ENCODE measurements at places on chromosomes 11 and 22.

GRCh38 chr11:27158456-27159334 lies 118.1 kb downstream of the BBOX1 start:
- no peak overlapping the region for H3K27ac ChIP-seq
- H3K4me1 ChIP-seq: no peaks in the 10 kb centered on the region
- H3K36me3 ChIP-seq: no peaks in the 10 kb centered on the region
- DNase-seq: peak; percentile 17
- H3K4me3 ChIP-seq: no peak overlapping the region
- no peaks in the 10 kb centered on the region for H3K27me3 ChIP-seq

DNA sequence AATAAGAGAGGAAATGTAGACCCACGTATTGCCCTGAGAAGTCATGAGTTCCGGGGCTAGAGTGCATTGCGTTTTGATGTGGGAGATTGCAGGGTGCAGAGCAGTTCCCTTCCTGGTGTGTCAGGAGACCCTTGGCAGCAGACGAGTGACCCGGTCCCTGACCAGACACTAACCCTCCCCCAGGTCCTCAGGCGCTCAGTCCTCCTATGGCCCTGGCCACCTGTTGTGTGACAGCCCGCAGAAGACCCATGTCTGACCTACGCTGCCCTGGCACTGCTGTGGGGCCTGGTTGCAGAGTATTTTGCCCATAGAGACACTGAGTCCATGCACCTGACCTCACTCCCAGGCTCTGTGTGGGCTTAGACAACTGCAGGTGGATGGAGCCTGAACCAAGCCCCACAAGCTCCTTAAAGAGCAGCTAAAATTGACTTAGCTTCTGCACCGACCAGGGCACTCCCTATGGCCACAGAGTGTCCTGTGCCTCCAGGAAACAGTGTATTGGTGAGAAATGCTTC lies 833.8 kb downstream of the TBC1D22A start:
- no peaks in the 10 kb centered on the region for H3K4me1 ChIP-seq
- H3K36me3 ChIP-seq: no peaks in the 10 kb centered on the region
- H3K27ac ChIP-seq: no peak overlapping the region
- DNase-seq: no peak
- peaks cover 6% of the 10 kb centered on the region for H3K27me3 ChIP-seq

DNA sequence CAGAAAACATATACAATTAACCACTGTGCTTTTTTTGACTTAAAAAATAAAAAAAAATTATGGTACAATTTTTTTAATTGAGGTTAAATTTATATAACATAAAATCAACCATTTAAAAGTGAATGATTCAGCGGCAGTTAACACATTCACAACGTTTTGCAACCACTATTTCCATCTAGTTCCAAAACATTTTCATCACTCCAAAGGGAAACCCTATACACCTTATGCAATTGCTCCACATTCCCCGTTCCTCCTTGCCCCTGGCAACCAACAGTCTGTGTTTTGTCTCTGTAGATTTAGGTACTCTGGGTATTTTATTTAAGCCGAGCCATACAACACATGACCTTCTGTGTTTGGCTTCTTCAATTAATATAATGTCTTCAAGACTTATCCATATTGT lies 15.3 kb downstream of the DDI1 start:
- H3K4me1 ChIP-seq: no peaks in the 10 kb centered on the region
- H3K27me3 ChIP-seq: peaks cover 1% of the 10 kb centered on the region
- DNase-seq: no peak
- H3K27ac ChIP-seq: no peak overlapping the region
- no peak overlapping the region for H3K4me3 ChIP-seq

DNA sequence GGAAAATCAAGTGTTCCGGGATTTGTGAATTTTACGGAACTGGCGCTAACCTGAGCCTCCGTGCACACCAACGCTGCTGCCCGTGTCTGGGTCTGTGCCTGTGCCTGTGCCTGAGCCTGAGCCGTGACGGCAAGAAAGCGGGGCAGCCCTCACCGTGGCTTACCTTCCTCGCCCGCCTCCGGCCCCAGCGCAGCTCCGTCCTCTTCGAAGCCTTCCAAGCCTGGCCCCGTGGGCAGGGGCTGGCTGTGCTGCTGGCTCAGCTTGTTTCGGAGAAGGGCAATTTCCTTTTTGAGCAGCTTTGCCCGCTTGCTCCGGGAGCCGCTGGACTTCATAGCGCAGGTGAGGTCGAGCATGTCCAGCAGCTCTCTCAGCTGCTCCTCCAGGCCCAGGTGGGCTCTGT lies 33.8 kb downstream of the BRD1 start:
- H3K4me1 ChIP-seq: peaks cover 41% of the 10 kb centered on the region
- no peak overlapping the region for H3K4me3 ChIP-seq
- H3K27ac ChIP-seq: no peak overlapping the region
- no peak for DNase-seq

GRCh38 chr11:128904656-128905344 lies 13.6 kb downstream of the KCNJ5 start:
- DNase-seq: no peak
- no peaks in the 10 kb centered on the region for H3K36me3 ChIP-seq

DNA sequence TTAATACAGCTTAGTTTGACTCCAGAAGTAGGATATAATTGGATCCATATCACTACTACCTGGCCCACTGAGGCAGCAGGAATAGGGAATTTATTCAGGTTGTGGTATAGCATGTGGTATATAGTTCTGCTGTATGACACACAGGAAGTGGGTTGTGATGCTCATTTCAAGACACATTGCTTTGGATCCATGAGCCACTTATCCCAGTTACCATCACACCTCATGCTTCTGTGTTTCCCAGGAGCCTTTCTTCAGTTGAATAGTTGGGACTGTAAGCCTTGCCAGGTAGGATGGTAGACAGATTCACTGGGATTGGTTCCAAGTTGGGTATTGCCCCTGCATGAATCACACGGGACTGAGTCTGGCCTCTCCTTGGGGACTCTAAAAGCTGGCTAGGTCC lies 9.9 kb upstream of the SLC37A2 start:
- no peak overlapping the region for H3K27ac ChIP-seq
- H3K4me3 ChIP-seq: no peak overlapping the region
- no peaks in the 10 kb centered on the region for H3K4me1 ChIP-seq
- H3K27me3 ChIP-seq: no peaks in the 10 kb centered on the region
- no peaks in the 10 kb centered on the region for H3K36me3 ChIP-seq

- DNase-seq: no peak
- no peaks in the 10 kb centered on the region for H3K4me1 ChIP-seq
- H3K27ac ChIP-seq: no peak overlapping the region
These were observed 25.9 kb downstream of the IGLL1 start for GRCh38 chr22:23553924-23554870.

- H3K4me1 ChIP-seq: no peaks in the 10 kb centered on the region
- DNase-seq: no peak
- H3K36me3 ChIP-seq: no peaks in the 10 kb centered on the region
- no peaks in the 10 kb centered on the region for H3K27me3 ChIP-seq
- H3K27ac ChIP-seq: no peak overlapping the region
These were observed 349.9 kb upstream of the ANO3 start for GRCh38 chr11:25981998-25982397.
